ENCODE measurements at places on chromosomes 4 and X.

DNA sequence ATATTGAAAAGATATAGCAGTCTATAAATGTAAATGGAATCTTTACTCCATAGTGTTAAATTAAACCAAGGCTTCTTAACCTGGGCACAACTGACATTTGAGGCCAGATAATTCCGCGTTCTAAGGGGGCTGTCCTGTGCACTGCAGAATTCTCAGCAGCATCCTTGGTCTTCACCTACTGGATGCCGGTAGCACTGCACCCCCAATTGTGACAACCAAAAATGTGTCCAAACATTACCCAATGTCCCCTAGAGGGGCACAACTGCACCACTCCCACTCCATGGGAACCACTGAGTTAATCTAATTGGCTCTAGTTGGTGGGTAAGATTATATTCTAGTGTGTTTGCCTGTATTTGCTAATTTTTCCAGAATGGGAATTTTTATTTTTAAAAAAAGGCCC lies 16.6 kb downstream of the AP1S2 start:
- DNase-seq = no peak

- no peak for DNase-seq
Measured at GRCh38 chr4:53712408-53713020, 121.2 kb upstream of the LNX1 start.

DNA sequence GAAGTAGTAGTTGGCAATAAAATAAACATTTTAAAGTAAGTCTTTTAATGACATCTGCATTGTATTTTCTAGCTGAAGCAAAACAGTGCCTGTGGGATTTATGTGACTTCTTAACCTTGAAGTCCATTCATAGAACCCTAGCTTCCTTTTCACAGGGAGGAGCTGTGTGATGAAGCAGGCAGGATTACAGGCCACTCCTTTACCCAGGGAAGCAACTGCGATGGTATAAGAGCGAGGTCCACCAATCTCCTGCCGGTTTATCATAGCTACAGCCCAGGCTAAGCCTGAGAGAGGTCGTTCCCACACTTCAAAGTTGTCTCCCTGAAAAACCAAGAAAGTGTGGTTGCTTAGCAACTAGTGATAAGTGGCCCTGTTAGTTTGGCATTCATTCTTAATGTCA lies 7.0 kb downstream of the RPL36A start:
- no peak for DNase-seq

GRCh38 chr4:4613126-4613465 lies 71.2 kb upstream of the STX18 start:
- no peak for DNase-seq

DNA sequence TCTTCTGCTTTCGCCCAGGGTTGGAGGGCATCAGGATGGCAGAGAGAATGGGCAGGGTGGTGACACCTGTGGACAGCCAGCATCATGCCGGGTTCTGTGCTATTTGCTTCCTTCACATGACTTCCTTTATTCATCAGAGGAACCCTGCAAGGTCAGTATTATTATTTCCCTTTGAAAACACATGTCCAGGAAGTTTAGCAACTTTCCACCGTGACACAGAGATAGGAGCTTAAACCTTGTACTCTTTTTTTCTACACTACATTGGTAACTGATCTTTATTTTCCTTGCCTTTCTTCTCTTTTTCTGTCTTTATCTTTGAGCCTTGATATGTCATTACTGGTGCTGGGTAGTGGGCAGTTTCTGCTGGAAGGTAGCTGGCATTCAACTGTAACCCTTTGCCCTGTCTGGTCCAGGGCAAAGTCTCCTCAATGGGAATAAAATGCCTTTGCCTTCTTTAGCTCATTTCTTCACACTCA lies 5.0 kb upstream of the MGST2 start:
- no peak for DNase-seq

Data from GM12891 (cell line).